ENCODE measurements at places on chromosomes 11 and 22.

- no peak for DNase-seq
Observed at GRCh38 chr11:108364159-108364558, 103.2 kb downstream of the C11orf65 start.

GRCh38 chr22:39990686-39991085 lies 4.1 kb upstream of the FAM83F start:
- DNase-seq = no peak

GRCh38 chr11:90874986-90875385 lies 652.1 kb upstream of the CHORDC1 start:
- DNase-seq = no peak

DNA sequence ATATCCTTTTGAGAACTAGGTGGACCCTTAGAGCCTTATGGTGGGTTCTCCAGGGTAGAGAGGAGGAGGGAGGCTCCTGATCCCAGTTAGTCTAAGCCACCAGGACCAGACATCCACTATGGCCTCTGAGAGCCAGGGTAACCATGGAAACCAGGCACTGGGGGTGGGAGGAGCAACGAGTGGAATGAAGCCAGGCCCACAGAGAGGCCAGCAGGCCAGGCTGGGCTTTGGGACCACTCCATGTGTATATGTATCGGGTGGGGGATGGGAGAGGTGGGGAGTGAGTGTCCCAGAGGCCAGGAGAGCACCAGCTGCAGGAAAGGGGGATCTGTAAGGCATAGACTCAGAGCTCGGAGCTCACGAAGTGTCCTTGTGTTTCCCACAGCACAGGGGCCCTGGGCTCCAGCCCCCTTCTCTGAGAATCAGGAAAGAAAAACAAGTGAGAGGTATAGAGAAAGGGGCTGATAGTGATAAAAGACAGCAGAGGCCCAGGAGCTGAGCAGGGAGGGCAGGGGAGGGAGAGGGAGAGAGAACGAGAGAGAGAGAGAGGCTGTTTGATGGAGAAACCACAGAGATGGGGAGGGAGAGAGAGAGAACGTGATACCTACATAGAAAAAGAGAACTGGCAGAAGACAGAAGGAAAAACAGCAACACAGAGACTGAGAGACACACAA lies 15.5 kb upstream of the TSPAN18 start:
- DNase-seq = no peak

- no peak for DNase-seq
Observed at GRCh38 chr22:31490496-31490925, 869 bp upstream of the EIF4ENIF1 start.

DNA sequence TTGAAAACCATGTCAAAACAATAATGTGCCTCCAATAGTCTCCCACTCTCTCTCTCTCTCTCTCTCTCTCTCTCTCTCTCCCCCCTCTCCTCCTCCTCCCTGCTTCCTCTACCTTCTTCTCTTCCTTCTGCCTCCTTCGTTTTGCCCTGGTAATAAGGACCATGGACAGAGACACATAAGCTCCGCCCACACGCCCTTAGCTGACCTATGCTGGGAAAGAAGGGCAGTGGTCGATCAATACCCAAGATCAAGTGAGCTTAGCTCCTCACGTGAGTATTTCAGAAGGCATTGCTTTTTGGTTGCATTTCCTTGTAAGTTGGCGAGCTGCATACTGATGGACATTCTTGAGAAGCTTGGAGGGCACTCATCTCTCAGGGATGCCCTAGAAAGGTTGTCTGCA lies 194.8 kb downstream of the MIAT start:
- DNase-seq = no peak

DNA sequence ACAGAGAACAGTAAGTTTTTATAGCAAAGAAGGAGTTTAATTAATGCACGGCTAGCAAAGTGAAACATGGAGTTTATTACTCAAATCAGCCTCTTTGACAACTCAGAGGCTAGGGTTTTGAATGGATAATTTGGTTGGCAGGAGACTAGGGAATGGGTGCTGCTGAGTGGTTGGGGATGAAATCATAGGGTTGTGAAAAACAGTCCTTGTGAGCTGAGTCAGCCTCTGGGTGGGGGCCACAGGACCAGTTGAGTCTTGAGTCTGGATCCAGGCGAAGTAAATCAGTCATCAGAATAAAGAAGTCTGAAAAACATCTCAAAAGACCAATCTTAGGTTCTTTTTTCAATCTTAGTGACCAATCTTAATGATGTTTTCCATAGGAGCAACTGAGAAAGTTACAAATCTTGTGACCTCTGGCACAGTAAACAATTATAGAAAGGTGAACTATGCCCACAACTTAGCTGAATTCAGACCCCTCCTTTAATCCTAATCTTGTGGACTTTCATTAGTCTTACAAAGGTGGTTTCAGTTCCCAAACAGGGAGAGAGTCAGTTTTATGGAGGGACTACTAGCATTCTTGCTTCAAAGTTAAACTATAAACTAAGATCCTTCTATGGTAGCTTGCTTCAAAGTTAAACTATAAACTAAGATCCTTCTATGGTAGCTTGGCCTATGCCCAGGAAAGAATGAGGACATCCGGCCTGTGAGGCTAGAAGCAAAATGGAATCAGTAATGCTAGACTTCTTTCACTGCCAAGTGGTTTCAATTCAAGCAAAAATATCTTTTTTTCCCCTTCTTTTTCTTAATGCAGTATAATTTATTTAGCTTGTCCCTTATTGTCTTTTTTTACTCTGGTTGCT lies 84.5 kb downstream of the AASDHPPT start:
- DNase-seq = no peak

GRCh38 chr11:34441814-34442213 lies 3.1 kb downstream of the CAT start:
- DNase-seq = no peak

- DNase-seq = no peak
Observed at GRCh38 chr11:113505046-113505445, 29.8 kb upstream of the DRD2 start.

DNA sequence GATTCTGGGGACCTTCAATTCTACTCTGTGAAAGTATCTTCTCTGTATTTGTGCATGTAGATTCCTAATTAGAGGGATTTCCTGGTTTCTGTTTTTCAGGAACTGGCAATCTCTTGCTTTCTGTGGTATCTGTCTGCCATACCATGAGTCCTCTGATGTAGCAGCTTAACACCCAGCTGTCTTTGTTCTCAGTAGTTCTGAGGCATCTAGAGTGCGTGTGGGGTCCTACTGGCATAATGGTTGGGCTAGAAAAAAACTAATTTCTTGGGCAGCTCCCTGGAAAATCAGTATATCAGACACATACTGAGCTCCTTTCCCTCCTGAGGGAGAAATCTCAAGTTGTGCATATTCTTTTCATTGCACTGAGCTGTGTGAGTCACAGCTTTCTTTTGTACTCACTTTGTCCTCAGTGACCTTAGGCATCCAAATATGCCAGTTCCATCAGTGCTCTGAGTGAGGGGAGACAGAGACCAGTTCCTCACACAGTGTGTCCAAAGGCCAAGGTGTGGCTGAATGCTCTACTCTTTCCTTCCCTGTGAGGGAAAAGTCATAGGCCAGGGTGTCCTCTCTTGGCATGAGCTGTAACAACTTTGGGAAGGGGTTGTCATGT lies 35.5 kb upstream of the SLC22A24 start:
- DNase-seq = no peak

- DNase-seq = no peak
Observed at GRCh38 chr11:93361435-93361834, 30.9 kb downstream of the DEUP1 start.

GRCh38 chr11:70727899-70728620 lies 329.7 kb downstream of the CTTN start:
- no peak for DNase-seq
